Activated CD8-positive, alpha-beta T cell treated with anti-CD3 and anti-CD28 coated beads, Interleukin-2, amount 10 ng/mL, durations not matched to agents 7 days and 5 days (primary cell): ENCODE measurements at places on chromosomes 11 and 22. TPM values are rescaled to one million over a fixed set of nuclear protein-coding genes. Genes with fewer than 3 reads are reported as not detected.

- DNase-seq, result no peak
Observed at GRCh38 chr22:49503896-49504521, 323.7 kb downstream of the BRD1 start.

DNA sequence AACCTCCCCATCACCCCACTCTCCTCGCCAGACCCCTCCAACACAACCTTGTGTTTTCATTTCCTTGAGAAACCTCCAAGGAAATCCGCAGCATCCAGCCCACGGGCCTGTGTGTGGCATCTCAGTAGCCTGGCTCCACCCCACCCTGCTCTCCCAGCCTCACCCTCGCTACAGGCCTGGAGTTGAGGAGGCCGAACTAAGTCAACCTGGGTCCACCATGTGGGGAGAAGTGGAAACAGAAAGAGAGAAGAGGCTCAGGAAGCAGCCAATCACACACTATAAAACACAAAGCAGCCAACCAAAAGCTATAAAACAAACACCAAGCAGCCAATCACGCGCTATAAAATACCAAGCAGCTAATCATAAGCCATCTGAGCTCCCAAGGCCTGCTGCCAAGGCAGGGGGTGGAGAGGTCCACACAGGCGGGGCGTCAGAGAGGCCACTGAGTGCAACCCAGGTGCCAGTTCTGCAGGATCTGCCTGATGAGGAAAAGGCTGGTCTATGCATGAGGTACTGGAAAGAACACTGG is 72.0 kb downstream of the MICAL3 start:
- no peak for DNase-seq

- peak; percentile 43 for DNase-seq
Observed at GRCh38 chr11:75263944-75264349, 23.4 kb downstream of the TPBGL start.

INTS4 gene
- total RNA-seq, result 51.2 TPM

SLC17A6 gene
- total RNA-seq, result not detected

SYT13 gene
- total RNA-seq, result not detected

CAPN1 gene
- 170 TPM for total RNA-seq
